ENCODE measurements at places on chromosomes 11 and 22. TPM values are rescaled to one million over a fixed set of nuclear protein-coding genes. Genes with fewer than 3 reads are reported as not detected.

Gene FXYD6
- total RNA-seq, result not detected

Gene SLC25A45
- 3.3 TPM for total RNA-seq

Gene C11orf87
- not detected for total RNA-seq

Gene PRRG4
- total RNA-seq, result not detected

Gene CENPM
- 26.5 TPM for total RNA-seq

Gene TBX1
- not detected for total RNA-seq

Gene THRSP
- not detected for total RNA-seq

Gene ZBTB16
- total RNA-seq, result 37.1 TPM

Gene YAP1
- total RNA-seq, result 114 TPM

Gene IL10RA
- 0.37 TPM for total RNA-seq

Gene TSSK2
- not detected for total RNA-seq

Gene ACTN3
- under 0.01 TPM for total RNA-seq

Gene OTOG
- total RNA-seq, result not detected

Gene CRYBB2
- total RNA-seq, result not detected

Gene CREB3L1
- total RNA-seq, result 14.5 TPM

Gene SYT7
- total RNA-seq, result 7.4 TPM

Gene RPS25
- 492 TPM for total RNA-seq

Gene PMM1
- total RNA-seq, result 22.0 TPM

Gene PISD
- 35.3 TPM for total RNA-seq
